ENCODE measurements at places on chromosomes 6 and 20. TPM values are rescaled to one million over a fixed set of nuclear protein-coding genes. Genes with fewer than 3 reads are reported as not detected.

The HLA-DMB gene
- total RNA-seq, result 0.44 TPM

The SOX18 gene
- 18.7 TPM for total RNA-seq

DNA sequence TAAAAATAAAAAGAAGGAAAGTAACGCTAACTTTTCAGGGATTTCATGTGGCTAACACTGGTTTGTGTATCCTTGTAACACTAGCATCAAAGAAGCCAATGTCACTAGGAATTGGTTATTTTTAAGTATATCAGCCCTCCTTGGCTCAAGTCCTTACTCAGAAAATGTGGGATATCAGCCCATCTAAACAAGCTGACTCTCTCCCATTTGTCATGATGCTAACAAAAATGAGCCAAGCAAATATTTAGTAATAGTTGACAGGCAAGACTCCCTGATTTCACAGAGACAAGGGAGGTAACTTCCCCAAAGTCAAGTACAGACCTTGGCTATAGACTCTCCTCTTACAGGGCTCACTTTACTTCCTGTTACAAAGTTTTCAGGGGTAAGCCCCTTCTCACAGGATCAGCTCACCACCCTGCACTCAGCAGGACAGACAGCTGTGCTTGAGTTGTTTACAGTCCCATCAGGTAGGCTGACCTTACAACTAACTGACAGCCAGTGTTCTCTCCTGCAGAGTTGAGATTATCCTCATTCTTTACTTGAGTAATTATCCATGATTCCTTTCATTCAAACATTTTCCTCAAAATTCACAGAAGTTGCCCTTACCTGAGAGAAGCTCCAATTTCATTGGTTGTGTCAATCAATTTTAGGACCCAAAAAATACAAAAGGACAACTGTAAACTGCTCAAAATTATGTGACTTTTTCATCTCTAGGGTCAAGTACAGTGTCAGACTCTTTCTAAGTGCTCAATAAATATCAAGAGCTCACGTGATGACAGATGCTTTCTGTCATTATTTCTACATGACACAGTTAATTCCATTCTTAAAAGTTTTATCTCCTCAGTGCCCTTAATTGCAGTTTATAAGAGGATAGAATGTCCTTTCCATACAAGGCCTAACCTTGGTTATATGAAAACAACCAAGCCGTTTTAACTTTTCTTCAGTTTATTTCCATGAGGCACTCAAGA, 38.1 kb upstream of the BMP5 start:
- no peaks in the 10 kb centered on the region for H3K36me3 ChIP-seq
- H3K4me1 ChIP-seq, result peaks cover 10% of the 10 kb centered on the region
- no peak overlapping the region for H3K4me3 ChIP-seq
- H3K27me3 ChIP-seq, result no peaks in the 10 kb centered on the region
- peak overlapping the region; percentile 42 for H3K27ac ChIP-seq

DNA sequence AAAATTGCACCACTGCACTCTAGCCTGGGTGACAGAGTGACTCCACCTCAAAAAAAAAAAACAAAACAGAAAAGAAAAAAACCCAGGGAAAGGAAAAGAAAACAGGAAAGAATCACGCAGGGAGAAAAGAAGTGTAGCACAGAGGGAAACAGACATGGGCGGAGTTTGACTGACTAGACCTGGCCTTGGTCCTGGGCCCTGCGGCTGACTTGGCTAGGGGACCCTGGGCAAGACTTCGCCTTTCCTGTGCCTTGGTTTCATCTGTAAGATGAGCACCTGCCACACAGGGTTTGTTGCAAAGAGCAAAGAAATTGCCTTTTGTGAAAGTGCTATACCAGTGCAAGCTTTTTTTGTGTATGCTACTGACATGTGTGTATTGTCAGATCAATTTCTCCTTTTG, 71.3 kb upstream of the KCNG1 start:
- no peak for DNase-seq
- H3K4me1 ChIP-seq, result peaks cover 2% of the 10 kb centered on the region
- peaks cover 17% of the 10 kb centered on the region for H3K27me3 ChIP-seq

DNA sequence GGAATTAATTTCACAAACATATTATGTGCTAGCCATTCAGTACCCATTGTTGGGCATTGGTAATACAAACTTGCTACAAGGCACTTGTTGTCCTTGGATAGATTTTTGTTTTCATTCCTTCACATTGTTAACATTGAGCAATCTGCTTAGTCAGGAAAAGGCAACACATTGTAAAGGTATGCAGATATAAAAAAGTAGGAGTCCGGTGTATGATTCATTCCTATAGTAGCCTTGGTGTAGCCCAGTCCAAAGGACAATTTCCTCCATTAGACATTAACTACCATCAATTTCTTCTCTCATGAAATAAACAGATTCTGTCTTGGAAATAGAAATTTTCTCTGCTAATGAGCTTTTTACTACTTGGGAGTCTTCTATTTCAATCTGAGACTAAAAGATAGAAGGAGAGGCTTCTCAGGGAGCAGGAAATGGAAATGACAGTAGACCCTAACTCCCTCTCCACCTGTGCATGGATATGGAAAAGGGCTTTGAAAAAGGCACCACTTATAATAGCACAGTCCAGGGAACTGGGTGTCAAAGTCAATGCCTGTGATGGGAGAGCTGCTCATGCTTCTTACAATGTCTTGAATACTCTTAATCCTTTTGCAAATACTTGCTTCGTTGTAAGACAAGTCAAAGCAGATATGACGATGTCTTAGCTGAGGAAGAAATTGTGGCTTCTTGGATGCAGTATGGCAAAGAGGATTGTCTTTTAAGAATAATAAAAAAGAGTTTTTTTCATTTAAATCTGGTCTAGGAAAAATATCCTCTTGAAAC, 369.4 kb upstream of the CITED2 start:
- no peak overlapping the region for H3K4me3 ChIP-seq
- no peaks in the 10 kb centered on the region for H3K27me3 ChIP-seq
- DNase-seq, result peak; percentile 93

DNA sequence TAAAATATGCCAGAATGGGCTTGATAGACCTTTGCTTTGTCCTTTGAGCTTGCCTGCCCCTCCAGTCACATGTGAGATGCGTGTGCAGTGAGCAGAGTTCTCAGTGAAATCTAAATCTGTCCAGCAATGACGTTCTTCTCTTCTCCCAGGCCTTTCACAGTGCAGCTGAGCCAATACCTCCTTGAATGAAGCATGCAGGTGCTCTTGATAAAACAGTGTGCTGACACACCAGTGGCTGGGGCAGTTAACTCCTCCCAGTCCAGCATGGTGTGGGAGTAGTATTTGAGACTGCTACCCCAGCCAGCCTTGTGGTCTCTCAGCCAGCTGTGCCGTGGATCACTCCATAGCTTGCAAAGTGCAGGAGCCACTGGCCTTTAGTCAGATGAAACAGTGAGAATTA, 240.5 kb downstream of the FARS2 start:
- no peak overlapping the region for H3K27ac ChIP-seq
- no peaks in the 10 kb centered on the region for H3K4me1 ChIP-seq
- H3K36me3 ChIP-seq, result no peaks in the 10 kb centered on the region
- DNase-seq, result no peak

DNA sequence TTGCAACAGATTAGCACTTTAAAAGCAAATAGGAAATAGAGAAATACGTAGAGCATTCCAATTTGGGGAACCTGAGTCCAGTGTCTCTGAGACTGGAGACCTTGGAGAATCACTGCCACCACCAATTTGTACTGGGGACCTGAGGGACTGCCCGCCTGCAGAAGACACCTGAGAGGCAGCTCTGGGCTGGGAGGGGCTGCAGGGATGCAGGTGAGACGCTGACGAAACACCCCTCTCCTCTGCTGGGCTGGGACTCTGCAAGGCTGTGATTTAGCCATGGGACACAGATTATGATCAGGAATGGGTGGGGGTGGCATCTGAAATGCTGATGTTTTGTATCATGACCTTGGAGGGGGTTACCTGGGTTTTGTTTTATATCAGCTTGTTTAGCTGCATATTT, 7.0 kb upstream of the APMAP start:
- no peak overlapping the region for H3K27ac ChIP-seq
- DNase-seq, result no peak
- no peaks in the 10 kb centered on the region for H3K27me3 ChIP-seq
- H3K36me3 ChIP-seq, result no peaks in the 10 kb centered on the region
- peaks cover 20% of the 10 kb centered on the region for H3K4me1 ChIP-seq

- 0 out of 2 replicates have a peak, but pooled peaks cover 4% of the 10 kb centered on the region for H3K27me3 ChIP-seq
- H3K36me3 ChIP-seq, result no peaks in the 10 kb centered on the region
- H3K27ac ChIP-seq, result no peak overlapping the region
- DNase-seq, result no peak
These were observed 120.3 kb upstream of the OGFRL1 start for GRCh38 chr6:71168233-71168765.

The PSORS1C1 gene
- 2.9 TPM for total RNA-seq

The EFCAB8 gene
- 1.1 TPM for total RNA-seq

GRCh38 chr6:25596928-25597818, 54.8 kb upstream of the SCGN start:
- H3K27me3 ChIP-seq, result peaks cover 2% of the 10 kb centered on the region
- no peaks in the 10 kb centered on the region for H3K36me3 ChIP-seq
- no peaks in the 10 kb centered on the region for H3K4me1 ChIP-seq
- no peak overlapping the region for H3K27ac ChIP-seq
- no peak for DNase-seq

GRCh38 chr6:167720456-167721285, 106.0 kb upstream of the AFDN start:
- DNase-seq, result no peak
- H3K27me3 ChIP-seq, result peaks cover 17% of the 10 kb centered on the region
- H3K27ac ChIP-seq, result no peak overlapping the region
- no peaks in the 10 kb centered on the region for H3K4me1 ChIP-seq
- no peak overlapping the region for H3K4me3 ChIP-seq
- H3K36me3 ChIP-seq, result no peaks in the 10 kb centered on the region

- no peaks in the 10 kb centered on the region for H3K4me1 ChIP-seq
- no peaks in the 10 kb centered on the region for H3K36me3 ChIP-seq
- no peak for DNase-seq
- H3K4me3 ChIP-seq, result no peak overlapping the region
- no peak overlapping the region for H3K27ac ChIP-seq
- H3K27me3 ChIP-seq, result no peaks in the 10 kb centered on the region
These were observed 20.4 kb upstream of the FOXF2 start for GRCh38 chr6:1368940-1369339.

GRCh38 chr6:168000198-168001028, 2.9 kb downstream of the KIF25 start:
- DNase-seq, result no peak
- peaks cover 22% of the 10 kb centered on the region for H3K4me1 ChIP-seq
- no peaks in the 10 kb centered on the region for H3K36me3 ChIP-seq
- no peak overlapping the region for H3K4me3 ChIP-seq

The PTP4A1 gene
- total RNA-seq, result 71.0 TPM

GRCh38 chr6:78597966-78598365, 269.4 kb upstream of the IRAK1BP1 start:
- no peak overlapping the region for H3K4me3 ChIP-seq
- no peak for DNase-seq
- H3K4me1 ChIP-seq, result no peaks in the 10 kb centered on the region

DNA sequence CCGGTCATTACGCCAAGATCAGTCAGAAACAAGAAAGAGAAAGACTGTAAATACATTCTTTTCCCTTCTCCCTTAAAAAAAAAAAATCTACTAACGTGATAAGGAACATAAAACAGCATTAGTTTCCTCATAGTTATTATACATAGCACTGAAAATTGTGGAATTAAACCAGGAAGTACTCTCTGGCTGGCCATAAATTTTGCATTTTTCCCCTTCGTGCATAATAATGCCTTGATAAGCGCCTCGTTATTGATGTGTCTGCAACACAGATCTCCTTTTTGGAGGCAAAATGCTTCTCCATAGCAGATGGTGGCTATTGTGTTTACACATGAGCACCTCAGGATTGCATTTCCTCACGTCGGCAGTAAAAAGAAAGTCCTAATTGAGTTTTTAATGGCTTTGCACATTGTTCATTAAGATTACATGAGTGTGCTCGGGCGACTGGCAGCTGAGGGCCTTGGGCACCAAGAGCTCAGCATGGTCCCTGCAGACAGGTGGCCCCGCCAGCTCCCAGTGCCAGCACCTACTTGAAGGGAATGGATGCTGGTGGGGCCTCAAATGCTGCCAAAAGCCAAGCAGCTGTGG, 394.5 kb downstream of the PTPRT start:
- H3K36me3 ChIP-seq, result no peaks in the 10 kb centered on the region
- no peak overlapping the region for H3K27ac ChIP-seq
- H3K4me1 ChIP-seq, result no peaks in the 10 kb centered on the region
- DNase-seq, result no peak
- no peaks in the 10 kb centered on the region for H3K27me3 ChIP-seq

DNA sequence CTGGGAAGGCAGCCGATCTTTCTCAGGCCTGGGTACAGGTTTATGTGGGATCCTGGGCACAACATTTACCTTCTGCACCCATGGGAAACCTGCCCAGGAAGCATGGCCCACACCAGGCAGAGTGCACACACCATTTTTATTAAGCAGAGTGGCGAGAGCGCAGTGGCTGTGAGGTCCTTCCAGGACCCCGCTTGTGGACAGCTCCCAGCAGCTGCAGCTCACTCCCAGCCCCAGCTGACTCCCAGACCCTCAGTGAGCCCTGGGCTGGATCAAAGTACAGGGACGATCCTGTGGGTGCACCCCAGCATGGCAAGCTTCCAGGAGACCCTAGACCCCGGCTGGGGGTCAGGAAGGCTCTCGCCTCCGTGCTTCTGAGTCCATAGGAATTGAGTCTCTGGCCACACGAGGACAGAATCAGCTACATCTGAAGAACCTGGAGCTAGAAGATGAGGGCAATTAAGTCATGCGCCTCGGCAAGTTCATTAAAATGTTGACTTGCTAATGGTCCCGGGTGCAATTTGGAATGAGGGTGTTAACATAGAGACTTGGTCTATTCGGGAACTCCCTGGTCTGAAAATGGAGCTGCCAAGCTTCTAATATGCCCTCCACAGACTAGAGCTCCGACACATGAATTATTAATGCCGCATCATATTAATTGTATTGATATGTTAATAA, 65.4 kb upstream of the SLCO4A1 start:
- no peaks in the 10 kb centered on the region for H3K36me3 ChIP-seq
- no peak for DNase-seq
- peaks cover 32% of the 10 kb centered on the region for H3K4me1 ChIP-seq
- no peak overlapping the region for H3K4me3 ChIP-seq
- peak overlapping the region; percentile 17 for H3K27ac ChIP-seq

The OR2J3 gene
- total RNA-seq, result not detected

The PERP gene
- total RNA-seq, result 348 TPM

GRCh38 chr6:34317882-34318498, 69.2 kb upstream of the SMIM29 start:
- no peaks in the 10 kb centered on the region for H3K36me3 ChIP-seq
- no peak overlapping the region for H3K27ac ChIP-seq
- H3K27me3 ChIP-seq, result no peaks in the 10 kb centered on the region
- no peak for DNase-seq
- no peak overlapping the region for H3K4me3 ChIP-seq

DNA sequence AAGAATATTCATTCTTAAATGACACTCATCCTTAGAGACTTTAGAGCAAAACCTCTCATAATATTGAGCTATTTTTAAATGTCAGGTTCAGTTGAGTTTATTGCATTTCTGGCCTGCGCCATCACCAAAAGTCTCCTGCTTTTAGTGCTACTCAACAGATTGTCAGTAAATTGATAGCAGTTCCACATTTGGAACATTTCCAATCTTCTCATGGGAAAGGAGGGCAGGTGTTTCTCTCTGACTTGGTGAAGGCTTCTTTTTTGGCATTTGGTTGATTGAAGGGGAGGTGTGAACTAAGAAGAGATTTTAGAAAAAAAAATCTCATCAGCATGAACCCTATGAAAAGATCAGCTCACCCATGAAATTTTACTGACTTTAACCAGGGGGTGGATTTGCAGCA, 125.9 kb upstream of the INSM1 start:
- peaks cover 5% of the 10 kb centered on the region for H3K27me3 ChIP-seq
- no peaks in the 10 kb centered on the region for H3K36me3 ChIP-seq
- H3K4me3 ChIP-seq, result no peak overlapping the region
- no peaks in the 10 kb centered on the region for H3K4me1 ChIP-seq
- DNase-seq, result no peak

The RSPH4A gene
- 0.44 TPM for total RNA-seq

The SMPDL3A gene
- 1.8 TPM for total RNA-seq
